ENCODE measurements at places on chromosomes 6 and 20.

DNA sequence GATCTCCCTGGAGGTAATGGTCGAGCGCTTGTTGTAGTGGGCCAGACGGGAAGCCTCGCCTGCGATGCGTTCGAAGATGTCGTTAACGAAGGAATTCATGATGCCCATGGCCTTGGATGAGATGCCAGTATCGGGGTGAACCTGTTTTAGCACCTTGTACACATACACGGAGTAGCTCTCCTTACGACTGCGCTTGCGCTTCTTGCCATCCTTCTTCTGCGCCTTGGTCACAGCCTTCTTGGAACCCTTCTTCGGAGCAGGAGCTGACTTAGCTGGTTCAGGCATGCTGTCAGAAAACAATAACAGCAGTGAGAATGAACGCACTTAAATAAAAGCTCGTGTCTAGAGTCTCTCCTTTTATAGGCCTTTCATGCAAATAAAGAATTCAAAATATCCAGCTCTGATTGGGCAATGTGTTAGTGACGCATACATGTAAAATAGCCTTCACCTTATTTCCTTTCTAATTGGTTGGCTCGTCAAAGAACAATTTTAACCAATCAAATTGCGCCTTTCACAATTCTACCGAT, 129.2 kb downstream of the HFE start:
- DNase-seq: peak; percentile 99

- DNase-seq: no peak
Observed at GRCh38 chr6:109053336-109053735, 41.3 kb downstream of the SESN1 start.

DNA sequence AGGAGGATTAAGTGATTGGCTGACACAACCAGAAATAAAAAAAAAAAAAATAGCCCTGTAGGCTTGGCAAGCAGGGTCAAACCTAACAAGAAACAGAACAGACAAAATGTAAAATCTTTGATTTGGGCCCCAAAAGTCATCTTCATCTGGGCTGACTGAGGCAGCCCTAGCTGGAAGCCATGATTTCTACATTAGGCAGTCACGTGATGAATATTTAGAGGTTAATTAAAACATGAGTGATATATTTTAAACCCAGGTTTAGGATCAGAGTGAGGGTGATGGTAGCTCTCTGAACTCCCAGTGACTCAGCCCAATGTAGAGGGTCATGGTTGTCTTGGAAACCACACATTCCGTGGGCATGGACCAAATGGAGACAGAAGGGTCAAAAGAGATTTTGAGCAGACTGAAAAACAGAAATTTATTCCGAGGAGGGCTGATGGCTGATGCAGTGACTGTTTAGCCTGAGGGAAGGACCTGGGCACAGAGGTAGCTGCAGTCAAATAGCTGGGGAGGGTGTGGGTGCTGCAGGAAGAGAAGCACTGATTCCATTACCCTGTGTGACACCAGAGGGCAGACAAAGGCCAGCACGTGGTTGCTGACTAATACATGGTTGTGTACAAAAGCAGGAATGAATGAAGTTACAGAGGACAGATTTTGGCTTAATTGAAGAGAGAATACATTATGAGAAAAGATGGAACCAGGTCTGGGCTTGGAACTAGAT, 573.1 kb upstream of the CHD6 start:
- DNase-seq: peak; percentile 1

DNA sequence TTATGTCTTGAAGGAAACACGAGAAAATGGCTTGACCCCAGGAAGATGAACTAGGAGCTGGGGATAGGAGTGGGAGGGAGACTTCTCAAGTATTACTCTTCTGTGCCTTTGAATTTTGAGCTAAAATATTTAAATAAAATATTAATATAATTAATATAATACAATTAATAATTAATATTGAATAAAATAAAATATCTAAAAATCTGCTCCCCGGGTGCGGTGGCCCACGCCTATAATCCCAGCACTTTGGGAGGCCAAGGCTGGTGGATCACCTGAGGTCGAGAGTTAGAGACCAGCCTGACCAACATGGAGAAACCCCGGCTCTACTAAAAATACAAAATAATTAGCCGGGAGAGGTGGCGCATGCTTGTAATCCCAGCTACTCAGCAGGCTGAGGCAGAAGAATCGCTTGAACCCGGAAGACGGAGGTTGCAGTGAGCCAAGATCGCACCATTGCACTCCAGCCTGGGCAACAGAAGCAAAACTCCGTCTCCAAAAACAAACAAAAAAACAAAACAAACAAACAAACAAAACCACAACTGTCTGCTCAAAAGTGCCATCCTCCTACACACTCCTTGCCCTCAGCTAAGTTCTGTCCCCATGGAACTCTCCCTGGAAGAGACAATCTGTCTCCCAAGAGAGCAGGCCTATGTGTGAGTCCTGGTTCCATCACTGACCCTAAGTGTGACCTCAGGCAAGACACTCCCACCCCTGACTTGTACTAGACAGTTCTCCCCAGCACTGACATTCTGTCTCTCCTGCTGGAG, 13.7 kb upstream of the TRIB3 start:
- no peak for DNase-seq

DNA sequence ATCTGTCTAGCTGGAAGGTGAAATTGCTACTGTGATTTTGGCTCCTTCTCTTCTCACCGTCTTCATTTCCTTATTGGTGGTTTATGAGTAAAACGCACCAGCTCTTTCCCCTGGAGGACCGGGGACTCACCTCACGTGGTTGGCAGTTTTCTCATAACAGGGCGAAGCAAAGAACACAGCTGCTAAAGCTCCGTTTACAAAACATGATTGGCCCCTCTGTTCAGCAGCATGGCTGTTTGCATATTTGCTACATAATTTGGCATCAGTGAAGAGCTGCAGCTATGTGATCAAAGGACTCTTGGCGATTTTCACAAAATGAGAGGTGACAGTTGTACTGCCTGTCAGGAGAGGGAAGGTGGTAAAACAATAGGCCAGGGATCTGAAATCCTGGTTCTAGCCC, 20.5 kb upstream of the TMEM181 start:
- no peak for DNase-seq

DNA sequence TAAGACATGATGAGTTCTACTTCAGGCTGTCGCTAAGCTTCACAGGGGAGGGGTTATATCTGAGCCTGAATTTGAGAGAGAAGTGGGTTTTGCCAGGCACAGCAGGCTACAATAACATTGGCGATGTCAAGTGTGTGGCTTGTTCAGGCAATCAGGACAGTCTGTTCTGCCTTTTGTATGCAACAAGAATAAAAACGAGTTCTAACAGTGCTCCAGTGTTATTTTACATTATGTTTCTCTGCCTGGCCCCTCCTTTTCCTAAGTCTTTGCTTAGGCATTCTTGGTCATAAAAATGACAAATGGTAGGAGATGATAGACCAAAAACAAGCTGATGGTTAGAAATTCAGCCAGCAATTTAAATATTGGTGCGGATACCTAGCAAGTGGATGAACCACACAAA, 26.8 kb downstream of the PAQR8 start:
- no peak for DNase-seq

DNA sequence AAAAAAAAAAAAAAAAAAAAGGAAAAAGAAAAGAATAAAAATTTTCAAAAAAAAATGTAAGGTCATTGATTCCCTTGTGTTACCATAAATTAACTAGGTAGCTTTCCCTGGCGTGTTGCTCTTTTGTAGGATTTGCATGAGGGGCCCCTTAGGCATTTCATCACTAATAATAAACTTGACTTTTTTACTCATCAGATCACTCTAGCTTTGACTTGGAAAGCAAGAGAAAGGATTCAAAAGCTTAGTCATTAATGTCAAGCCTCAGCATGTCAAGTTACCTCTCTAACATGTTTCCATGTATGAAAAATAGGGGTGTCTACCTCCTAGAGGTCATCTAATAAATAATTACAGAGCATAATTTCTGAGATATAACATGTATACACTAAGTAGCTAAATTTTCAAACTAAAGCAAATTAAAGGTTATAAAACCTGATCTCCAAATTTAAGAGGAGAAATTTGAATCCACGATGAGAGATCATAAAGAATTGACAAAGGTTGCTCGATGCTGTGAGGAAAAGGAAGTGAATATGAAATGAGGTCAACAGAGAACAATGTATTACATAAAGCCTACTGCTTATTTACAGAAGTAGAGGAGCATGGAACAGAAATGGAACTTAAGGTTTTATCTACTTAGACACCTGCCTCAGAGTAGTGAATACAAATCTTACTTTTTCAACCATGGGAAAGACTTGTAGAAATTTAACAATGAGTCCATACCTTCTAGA, 86.8 kb downstream of the ARHGAP18 start:
- no peak for DNase-seq

DNA sequence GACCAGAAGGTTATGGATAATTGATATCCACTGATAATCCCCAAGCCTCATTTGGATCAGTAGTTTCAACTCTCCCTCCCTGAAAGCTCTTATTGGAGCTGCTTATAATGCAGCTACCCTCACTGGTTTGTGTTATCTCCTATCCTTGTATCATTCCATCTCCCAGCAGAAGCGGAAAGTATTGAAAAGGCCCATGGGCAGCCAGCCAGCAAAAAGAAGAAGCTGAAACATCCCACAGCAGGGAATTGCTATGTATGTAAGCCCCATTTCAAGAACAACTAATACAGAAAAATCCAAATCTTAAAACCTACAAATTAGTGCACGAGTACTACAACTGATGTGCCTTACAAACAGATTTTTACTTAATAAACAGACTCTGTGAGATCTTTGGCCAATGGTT, 269.0 kb upstream of the ECI2 start:
- no peak for DNase-seq

- no peak for DNase-seq
Observed at GRCh38 chr6:43593938-43594337, 18.0 kb downstream of the POLH start.

GRCh38 chr20:38880952-38881735, 45.1 kb upstream of the FAM83D start:
- DNase-seq: no peak

DNA sequence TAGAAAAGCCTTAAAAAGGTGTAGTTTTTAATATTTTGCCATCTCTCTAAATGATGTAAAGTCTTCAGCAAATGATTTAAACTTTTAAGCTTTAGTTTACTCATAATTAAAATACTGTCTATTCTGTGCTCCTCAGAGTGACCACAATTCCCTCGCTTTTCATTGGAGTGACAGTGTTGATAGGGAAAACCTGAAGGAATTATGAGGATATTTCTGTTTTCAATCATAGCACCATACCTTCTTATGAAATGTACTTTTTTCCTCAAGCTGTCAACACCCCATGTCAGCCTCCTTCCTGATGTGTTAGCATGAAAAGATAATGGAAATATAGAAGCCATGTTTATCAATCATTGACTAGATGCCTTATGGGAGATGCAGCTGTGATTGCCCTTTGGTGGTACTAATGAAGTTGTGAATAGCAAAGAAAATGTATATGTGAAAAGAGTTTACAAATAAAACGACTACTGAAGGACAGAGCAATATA, 145.4 kb upstream of the EYS start:
- DNase-seq: no peak

- DNase-seq: no peak
Observed at GRCh38 chr20:23629017-23629541, 8.7 kb downstream of the CST3 start.

DNA sequence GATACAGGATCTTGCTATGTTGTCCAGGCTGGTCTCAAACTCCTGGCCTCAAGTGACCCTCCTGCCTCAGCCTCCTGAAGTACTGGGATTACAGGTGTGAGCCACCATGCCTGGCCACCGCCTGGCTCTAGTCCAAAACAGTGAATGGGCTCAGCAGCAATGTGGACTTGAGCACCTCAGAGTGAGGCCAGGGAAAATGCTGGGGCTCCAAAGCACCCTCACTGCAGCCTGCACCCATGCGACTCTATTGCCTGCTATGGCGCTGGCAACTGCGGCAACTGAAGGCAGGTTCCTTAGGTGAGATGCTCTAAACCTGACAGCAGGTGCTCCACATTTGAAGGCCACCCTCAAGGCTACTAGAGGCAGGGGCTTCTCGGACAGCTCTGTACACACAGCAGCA, 26.5 kb downstream of the MAP1LC3A start:
- no peak for DNase-seq

DNA sequence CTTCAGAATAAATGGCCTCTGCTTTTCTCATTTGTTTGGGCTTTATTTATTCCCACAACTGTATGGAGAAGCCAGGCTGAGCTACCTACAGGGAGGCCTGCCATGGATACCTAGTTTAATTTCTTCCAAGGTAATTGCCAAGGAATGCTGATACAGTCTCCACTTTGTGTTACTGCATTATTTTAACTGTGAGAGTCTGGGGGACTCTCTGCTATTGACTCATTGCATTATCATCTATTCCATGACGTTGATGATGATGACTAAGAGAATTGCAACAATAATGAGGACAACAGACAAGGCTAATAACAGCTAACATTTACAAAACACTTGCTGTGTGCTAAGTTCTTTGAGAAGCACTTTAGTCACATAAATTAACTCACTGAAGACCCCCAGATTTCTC, 88.3 kb upstream of the COL21A1 start:
- peak; percentile 38 for DNase-seq

DNA sequence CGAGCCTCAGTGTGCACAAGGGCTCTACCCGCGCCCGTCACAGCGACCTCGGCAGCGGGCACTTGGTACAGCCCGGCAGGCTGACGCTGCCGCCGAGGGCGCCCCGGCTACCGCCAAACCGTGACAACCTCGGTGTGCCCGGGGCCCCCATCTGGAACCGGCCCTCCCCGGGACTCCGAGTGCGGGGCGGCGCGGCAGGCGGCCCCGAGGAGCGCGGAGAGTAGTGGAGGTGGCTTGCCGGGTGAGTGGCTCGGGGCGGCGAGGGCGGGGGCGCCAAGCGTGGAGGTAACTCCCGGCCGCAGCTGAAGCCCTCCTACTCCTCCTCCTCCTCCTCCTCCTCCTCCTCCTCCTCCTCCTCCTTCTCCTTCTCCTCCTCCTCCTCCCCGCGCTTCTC, at the start of gene ISM1:
Gene ISM1, plus strand, starts transcription at position 371 of the 394 bp plus-strand sequence. CDS start 503 bp downstream, outside the sequence.
- no peak for DNase-seq

- DNase-seq: no peak
Observed at GRCh38 chr6:91482498-91482897, 895.6 kb upstream of the MAP3K7 start.

DNA sequence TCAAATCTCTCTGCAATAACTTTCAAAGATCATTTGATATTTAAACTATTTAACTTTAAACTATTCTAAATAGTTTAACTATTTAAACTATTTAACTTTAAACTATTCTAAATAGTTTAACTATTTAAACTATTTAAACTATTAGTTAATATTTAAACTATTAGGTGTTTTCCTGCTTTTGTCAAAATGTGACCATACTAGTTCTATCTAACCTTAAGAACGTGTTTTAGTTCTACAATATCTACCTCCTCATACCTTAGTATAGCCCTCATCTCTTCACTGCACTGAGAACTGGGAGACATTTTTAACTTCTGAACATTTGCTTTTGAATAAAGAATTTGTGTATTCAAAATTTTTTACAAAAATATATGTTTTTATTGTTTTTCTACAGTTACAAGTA, 429.1 kb downstream of the ADGRB3 start:
- no peak for DNase-seq

Measured in suppressor macrophage treated with lipopolysaccharide for 1 hour (primary cell).